ENCODE measurements at places on chromosomes 7 and 10.

GRCh38 chr10:107665459-107665858, 501.0 kb upstream of the SORCS1 start:
- DNase-seq: no peak

- DNase-seq: no peak
Observed at GRCh38 chr7:22109761-22110160, 164.1 kb upstream of the CDCA7L start.

DNA sequence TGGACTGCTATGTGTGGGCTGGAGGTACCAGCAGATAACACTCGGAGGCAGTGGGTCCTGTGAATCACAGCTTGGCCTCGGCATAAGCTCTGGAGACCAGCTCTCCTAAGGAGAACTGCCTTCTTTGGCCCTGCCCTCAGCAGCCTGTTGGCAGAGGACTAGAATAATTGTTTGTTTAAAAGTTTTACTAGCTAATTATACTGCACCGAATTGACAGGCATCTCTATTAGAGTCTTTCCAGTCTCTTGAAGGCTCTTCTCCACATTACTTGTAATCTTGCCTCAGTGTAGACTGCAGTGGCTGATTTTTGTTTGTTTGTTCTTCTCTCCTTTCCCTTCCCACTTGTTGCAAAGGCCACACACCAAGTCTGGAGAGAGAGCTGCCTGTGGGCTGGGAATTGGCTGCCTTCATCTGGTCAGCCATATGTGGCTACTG, 183.2 kb downstream of the AUTS2 start:
- DNase-seq: no peak

GRCh38 chr10:122323941-122324675, 50.4 kb upstream of the PLEKHA1 start:
- no peak for DNase-seq

GRCh38 chr7:84258628-84259027, 64.0 kb upstream of the SEMA3A start:
- DNase-seq: no peak

DNA sequence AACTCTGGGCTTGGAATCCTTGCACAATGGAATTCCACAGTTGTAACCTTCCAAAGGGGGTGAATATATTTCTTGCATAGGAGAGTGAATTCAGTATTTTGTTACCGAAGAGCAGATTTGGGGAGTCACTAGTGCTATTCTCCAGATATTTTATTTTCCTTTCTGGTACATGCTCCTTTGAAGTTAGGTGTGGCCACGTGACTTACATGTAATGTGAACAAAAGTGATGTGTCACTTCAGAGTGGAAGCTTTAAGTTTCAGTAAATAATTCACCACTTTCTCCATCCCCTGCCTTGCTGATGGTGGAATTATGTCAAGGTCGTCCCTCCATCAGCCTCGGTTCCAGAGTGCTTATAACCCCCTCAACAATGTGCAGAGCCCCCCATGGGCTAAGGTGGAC, 25.3 kb downstream of the ASNS start:
- no peak for DNase-seq

- no peak for DNase-seq
Observed at GRCh38 chr7:26193432-26194207, 6.9 kb downstream of the HNRNPA2B1 start.

- DNase-seq: no peak
Observed at GRCh38 chr7:4434306-4434705, 247.8 kb upstream of the FOXK1 start.

GRCh38 chr10:71015674-71016073, 127.3 kb upstream of the PCBD1 start:
- DNase-seq: no peak

DNA sequence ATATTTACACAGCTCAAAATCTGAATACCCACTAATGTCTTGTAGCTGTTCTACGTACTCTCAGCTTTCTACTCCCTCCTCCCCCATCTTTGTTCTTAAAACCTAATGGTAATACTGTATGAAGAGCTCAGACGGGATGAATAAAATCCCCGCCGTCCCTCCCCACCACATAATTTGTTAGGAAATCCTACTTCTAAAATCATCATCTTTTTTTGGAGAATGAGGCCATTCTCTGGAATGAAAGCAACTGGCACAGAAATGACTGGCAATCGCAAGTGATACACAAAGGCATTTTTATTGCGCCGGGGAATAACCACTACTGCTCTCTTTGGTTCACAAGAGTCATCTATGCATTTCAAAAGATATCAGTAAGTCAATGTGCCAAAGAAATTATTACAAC, 27.3 kb downstream of the SLC35B4 start:
- DNase-seq: no peak

- DNase-seq: no peak
Observed at GRCh38 chr10:21363092-21363730, 162.3 kb downstream of the SKIDA1 start.

DNA sequence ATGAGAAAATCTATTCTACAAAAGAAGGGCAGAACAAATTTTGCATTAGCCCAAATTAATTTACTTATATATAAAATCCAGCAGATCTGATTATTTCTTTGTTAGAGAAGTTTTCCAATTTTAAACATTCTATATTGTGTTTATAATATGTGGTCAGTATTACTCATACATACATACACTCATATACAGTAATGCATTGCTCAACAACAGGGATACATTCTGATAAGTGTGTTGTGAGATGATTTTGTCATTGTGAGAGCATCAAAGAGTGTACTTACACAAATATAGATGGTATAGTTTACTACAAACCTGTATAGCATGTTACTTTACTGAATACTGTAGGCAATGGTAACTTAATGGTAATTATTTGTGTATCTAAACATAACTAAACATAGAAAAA, 239.6 kb upstream of the ETV1 start:
- DNase-seq: no peak
